H9 (cell line): ENCODE measurements at places on chromosomes 4 and X. TPM values are rescaled to one million over a fixed set of nuclear protein-coding genes. Genes with fewer than 3 reads are reported as not detected.
A peak's percentile ranks its signal among the peaks of the same experiment; 100 is the strongest.

The CORIN gene
- 0.09 and 0.39 TPM in 2 replicates for total RNA-seq

DNA sequence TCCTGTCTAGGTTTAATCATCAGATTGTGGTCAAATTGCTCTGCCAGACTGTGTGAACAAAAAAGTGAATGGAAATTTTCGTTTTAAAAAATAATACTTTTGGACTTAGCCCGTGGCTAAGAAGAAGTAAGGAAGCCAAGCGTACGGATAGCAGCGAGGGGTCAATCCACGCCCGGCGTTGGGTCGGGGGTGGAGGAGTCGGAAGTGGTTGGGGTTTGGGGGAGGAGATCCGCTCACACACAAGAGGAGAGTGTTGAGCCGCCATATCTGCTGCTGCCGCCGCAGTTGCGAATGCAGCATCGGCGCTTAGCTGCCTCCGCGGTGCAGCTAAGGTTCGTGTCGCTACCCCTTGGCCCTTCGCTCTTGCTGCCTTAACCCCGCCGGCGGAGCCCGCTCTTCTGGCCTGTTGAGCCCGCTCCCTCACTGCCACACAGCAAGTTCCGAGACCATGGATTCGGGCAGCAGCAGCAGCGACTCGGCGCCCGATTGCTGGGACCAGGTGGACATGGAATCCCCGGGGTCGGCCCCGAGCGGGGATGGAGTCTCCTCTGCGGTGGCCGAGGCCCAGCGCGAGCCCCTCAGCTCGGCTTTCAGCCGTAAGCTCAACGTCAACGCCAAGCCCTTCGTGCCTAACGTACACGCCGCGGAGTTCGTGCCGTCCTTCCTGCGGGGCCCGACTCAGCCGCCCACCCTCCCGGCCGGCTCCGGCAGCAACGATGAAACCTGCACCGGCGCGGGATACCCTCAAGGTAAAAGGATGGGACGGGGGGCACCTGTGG is at the start of gene GSPT2:
TSS of gene GSPT2 (plus strand) at position 264 of the 779 bp plus-strand sequence. CDS start at position 449, 185 bp downstream.
- peaks cover 32% of the 10 kb centered on the region for H3K36me3 ChIP-seq
- H3K27me3 ChIP-seq = no peaks in the 10 kb centered on the region
- peak; percentile 61 for DNase-seq
- H3K4me1 ChIP-seq = no peaks in the 10 kb centered on the region
- H3K4me3 ChIP-seq = peak within 1 kb of the TSS; percentile 90

- no peak overlapping the region for H3K4me3 ChIP-seq
- no peaks in the 10 kb centered on the region for H3K36me3 ChIP-seq
- no peaks in the 10 kb centered on the region for H3K27me3 ChIP-seq
These were observed 1061.8 kb upstream of the GRIA3 start for GRCh38 chrX:122122274-122122673.

GRCh38 chrX:72526534-72527508 is 45.8 kb downstream of the HDAC8 start:
- H3K27me3 ChIP-seq = no peaks in the 10 kb centered on the region
- no peaks in the 10 kb centered on the region for H3K36me3 ChIP-seq
- H3K4me1 ChIP-seq = no peaks in the 10 kb centered on the region
- H3K27ac ChIP-seq = no peak overlapping the region
- H3K4me3 ChIP-seq = no peak overlapping the region

DNA sequence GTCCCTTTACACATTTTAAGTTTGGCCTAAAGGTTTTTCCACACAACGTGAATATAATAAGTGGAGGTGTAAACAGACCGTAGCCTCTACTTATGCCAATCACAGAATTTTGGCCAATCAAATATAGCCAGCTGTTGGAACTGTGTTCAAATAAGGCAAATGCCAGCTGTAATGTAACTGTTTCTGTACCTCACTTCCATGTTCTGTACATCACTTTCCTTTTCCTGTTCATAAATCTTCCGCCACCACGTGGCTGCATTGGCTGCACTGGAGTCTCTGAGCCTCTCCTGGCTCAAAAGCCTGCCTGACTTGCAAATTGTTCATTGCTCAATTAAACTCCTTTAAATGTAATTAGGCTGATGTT is 105.1 kb upstream of the SMIM31 start:
- DNase-seq = no peak
- H3K36me3 ChIP-seq = no peaks in the 10 kb centered on the region
- H3K27ac ChIP-seq = no peak overlapping the region
- H3K4me3 ChIP-seq = no peak overlapping the region
- H3K4me1 ChIP-seq = no peaks in the 10 kb centered on the region

DNA sequence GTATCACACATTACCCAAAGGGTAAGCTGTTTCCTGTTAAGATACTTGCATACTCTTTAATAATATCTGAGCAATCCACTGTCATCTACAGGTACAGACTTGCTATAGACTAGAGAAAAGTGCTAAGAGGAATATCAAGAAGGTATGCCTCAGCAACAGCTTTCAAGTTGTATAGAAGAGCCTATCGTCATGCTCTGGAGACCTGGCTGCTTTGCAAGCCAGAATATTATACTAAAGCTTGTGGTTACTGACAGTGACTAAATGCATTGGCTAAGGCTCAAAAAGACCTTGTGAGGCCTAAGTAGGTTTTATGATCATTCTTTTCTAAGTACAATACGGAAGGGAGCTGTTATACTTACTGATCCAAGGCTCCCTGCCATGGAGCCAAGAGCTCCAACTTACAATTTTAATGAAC is 11.3 kb downstream of the LAMP2 start:
- DNase-seq = no peak
- H3K27me3 ChIP-seq = no peaks in the 10 kb centered on the region
- no peaks in the 10 kb centered on the region for H3K4me1 ChIP-seq
- peaks cover 13% of the 10 kb centered on the region for H3K36me3 ChIP-seq
- H3K27ac ChIP-seq = no peak overlapping the region
- H3K4me3 ChIP-seq = no peak overlapping the region

DNA sequence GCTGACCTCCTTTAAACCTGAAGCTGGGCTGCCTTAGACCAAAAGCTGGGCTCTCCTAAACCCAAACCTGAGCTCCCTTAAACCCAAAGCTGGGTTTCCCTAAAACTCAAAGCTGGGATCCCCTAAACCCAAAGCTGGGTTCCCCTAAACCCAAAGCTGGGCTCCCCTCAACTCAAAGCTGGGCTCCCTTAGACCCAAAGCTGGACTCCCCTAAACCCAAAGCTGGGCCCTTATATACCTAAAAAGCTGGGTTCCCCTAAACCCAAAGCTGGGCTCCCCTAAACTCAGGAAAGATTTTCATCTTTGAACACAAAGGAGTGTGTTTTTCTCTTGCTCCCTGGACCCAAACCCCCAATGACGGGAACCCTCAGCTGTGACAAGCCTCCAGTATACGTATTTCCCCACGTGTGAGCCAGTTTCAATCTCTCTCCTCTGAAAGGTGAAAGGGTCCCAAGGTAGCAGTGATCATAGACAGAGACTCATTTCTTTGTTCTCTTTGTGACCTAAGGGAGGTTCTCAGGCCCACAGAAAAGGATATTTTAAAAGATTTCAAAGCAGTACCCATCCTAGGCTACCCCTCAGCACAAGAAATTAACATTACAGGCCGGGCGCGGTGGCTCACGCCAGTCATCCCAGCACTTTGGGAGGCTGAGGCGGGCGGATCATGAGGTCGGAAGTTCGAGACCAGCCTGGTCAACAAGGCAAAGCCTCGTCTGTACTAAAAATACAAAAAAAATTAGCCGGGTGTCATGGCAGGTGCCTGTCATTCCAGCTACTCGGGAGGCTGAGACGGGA is 31.3 kb upstream of the ASMTL start:
- H3K36me3 ChIP-seq = no peaks in the 10 kb centered on the region
- no peak overlapping the region for H3K27ac ChIP-seq
- DNase-seq = no peak
- peaks cover 2% of the 10 kb centered on the region; the same call in 1 of the 2 replicates for H3K4me1 ChIP-seq

GRCh38 chr4:94365304-94365703 is 22.7 kb upstream of the HPGDS start:
- no peak overlapping the region for H3K4me3 ChIP-seq
- no peaks in the 10 kb centered on the region for H3K36me3 ChIP-seq

DNA sequence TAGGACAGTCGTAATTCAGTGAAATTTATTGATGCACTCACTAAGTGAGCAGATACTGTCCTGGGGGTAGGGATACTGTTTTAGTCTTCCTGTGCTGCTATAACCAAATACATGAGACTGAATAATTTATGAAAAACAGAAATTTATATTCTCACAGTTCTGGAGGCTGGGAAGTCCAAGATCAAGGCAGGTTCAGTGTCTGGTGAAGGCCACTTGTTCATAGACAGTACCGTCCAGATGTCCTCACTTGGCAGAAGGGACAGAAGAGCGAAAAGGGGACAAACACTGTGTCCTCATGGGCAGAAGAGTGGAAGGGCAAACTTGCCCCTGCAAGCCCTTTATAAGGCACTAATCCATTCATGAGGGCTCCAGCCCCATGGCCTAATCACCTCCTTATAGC is 45.6 kb downstream of the PGRMC2 start:
- peaks cover 20% of the 10 kb centered on the region for H3K36me3 ChIP-seq
- no peak overlapping the region for H3K27ac ChIP-seq
- no peak for DNase-seq
- no peaks in the 10 kb centered on the region for H3K4me1 ChIP-seq
- no peak overlapping the region for H3K4me3 ChIP-seq

GRCh38 chr4:184647266-184648053 is 1.8 kb downstream of the CASP3 start:
- H3K4me3 ChIP-seq = peak overlapping the region; percentile 83
- peaks cover 16% of the 10 kb centered on the region for H3K4me1 ChIP-seq
- no peak for DNase-seq
- no peak overlapping the region for H3K27ac ChIP-seq

The SMIM31 gene
- not detected in 2 replicates for total RNA-seq

The SLC6A14 gene
- total RNA-seq = not detected in 2 replicates

GRCh38 chr4:107129611-107130010 is 93.5 kb upstream of the DKK2 start:
- no peaks in the 10 kb centered on the region for H3K27me3 ChIP-seq
- H3K36me3 ChIP-seq = no peaks in the 10 kb centered on the region
- H3K4me3 ChIP-seq = no peak overlapping the region
- no peak overlapping the region for H3K27ac ChIP-seq
- no peak for DNase-seq
- no peaks in the 10 kb centered on the region for H3K4me1 ChIP-seq

DNA sequence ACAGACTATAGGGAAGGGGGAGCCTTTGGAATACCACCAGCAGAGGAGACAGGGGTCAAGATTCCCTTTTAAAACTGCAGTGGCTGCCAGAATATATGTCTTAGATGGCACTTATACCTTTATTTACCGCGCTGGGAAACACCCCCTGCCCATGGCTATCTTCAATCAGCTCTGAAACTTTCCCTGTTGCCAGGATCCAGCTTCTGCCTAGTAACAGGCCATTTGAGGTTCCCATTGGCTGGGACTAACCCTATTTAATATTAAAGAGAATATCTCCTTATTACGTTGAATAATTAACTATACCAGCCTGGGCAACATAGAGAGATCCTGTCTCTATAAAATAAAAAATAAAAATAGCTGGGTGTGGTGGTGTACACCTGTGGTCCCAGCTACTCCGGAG is 23.8 kb downstream of the SOWAHB start:
- H3K4me3 ChIP-seq = no peak overlapping the region
- no peaks in the 10 kb centered on the region for H3K36me3 ChIP-seq
- no peaks in the 10 kb centered on the region; the same call in 1 of the 2 replicates for H3K4me1 ChIP-seq
- no peak overlapping the region for H3K27ac ChIP-seq
- H3K27me3 ChIP-seq = no peaks in the 10 kb centered on the region

DNA sequence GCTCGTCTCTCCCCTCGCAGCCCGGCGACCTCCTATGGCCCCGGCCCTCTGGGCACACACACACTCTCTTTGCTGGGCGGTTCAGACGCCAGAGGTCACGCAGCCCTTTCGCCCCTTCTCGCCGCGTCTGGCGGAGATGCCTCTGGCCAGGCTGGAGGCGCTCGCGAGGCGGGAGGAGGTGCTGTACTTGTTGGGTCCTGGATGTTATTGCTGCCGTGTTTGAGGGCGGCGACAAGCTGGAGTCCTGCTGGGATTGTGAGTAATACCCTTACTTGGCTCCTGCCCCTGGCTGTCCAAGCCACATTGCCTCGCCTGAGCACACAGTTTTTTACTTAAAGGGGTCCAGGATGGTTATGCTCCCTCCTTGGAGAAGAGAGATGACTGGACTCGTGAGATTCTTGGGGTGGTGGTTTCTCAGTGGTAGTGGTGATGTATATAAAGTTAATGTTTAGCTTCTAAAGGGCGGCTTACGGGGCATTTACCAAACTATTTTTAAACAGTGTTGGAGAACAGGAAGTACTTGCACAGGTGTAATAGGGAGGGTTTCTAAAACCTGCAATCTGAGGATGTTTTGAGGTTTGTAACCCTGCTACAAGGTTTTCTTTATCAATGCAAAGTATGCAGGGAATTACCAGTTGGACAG is 572 bp downstream of the USP53 start:
- peak; percentile 92 for DNase-seq
- H3K27ac ChIP-seq = peak overlapping the region; percentile 24

DNA sequence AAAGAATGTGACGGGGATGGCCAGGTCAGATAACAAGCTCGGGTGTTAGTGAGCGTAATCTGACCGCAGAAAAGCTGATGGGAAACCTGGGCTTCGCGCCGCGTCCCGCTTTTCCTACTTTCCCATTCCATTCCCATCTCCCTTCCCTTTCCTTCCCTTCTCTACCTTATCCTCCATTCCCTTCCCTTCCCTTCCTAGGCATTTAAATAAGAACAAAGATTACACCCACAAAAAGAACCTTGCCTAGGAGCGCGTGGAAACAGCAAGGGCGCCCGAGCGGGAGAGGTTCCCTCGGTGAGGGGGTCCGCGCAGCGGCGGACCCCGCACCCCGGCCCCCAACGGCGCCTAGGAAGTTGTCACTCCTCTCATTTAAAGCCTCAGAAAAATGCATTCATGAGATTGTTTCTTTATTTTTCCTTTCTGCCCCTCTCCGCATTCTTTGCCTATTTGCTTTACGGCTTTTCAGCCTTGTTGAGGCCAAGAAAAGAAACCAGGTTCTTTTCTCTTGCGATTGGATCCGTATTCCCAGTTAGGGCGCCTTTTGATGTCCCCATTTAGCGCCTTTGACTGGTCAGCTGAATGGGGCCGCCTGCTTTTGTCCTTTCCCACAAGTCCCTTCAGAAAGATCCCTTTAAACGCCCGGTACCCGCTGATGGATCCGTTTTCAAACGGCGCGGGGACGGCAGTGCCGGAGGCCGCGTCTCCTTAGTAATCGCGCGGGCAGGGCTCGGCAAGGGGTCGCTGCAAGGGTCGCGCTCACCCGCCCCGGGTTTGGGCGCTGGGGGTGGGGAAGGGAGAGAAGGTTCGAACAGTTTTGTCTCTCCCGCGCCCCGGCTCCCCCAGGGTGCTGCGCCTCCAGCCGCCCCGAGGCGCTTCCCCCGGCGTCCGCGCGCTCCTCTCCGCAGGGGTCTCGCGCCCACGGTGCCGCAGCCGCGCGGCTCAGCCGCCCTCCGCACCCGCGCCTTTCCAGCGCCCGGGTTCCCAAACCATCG is 54.1 kb upstream of the TMEM33 start:
- peaks cover 87% of the 10 kb centered on the region for H3K27me3 ChIP-seq
- peak; percentile 41 for DNase-seq
- H3K27ac ChIP-seq = no peak overlapping the region
- H3K4me1 ChIP-seq = no peaks in the 10 kb centered on the region; the same call in 1 of the 2 replicates

The CXorf66 gene
- not detected in 2 replicates for total RNA-seq

GRCh38 chrX:79259073-79259689 is 108.0 kb downstream of the ITM2A start:
- H3K36me3 ChIP-seq = peaks cover 3% of the 10 kb centered on the region; the same call in 1 of the 3 replicates
- H3K27ac ChIP-seq = no peak overlapping the region
- DNase-seq = no peak
- H3K4me1 ChIP-seq = no peaks in the 10 kb centered on the region
- no peak overlapping the region for H3K4me3 ChIP-seq

GRCh38 chr4:159284113-159284512 is 181.2 kb downstream of the RAPGEF2 start:
- peaks cover 3% of the 10 kb centered on the region; the same call in 1 of the 2 replicates for H3K36me3 ChIP-seq
- DNase-seq = no peak
- H3K4me3 ChIP-seq = no peak overlapping the region
- H3K4me1 ChIP-seq = peaks cover 3% of the 10 kb centered on the region; the same call in 1 of the 2 replicates

The OTUD5 gene
- 62.5 and 62.6 TPM in 2 replicates for total RNA-seq
